ENCODE measurements at places on chromosomes 3 and 15.

DNA sequence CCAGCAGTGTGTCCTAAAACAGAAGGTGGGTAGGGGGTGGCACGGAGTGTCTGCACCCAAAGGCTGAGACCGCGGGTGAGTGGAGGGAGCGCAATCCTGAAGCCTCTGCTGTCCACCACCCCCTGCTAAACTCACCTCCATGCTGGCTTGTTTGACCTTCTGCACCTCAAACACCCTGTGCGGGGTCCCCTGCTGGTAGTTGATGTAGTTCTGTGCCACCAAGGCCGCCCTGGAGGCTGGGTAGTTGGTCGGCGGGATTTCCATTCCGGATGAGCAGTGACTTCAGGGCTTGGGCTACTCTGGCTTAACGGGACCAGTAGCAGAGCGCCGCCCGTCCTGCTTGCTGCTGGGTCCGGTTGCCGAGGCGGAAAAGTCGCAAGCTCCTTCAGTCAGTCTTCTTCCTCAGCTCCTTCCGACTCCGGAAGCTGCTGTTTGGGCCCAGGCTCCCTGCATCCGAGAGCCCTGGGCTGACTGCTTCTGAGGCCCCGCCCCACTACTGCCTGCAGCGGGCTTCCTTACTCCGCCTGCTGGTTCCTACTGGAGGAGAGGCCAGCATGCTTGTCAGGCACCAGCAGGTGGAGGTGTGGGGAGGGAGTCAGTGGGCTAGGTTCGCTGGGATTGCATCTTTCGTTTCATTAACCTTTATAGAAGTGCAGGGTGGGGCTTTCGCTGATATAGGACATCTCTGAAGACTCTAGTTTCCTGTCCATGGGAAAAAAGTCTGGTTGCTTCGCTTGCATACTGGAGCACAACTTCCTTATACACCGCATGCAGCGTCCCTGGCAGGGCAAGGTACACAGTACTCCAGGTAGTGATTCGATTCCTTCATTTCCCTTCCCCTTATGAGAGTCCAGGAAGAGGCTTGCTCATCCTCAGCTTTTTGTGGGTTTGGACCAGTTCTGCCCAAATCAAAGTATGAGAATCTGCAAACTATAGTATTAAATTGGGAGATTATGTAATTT lies at the start of gene LXN:
TSS of gene LXN (minus strand) at position 434 of the 962 bp plus-strand sequence. CDS start at position 264, 170 bp downstream.
- DNase-seq: peak; percentile 78

- DNase-seq: no peak
These were observed 18.2 kb downstream of the FAN1 start for GRCh38 chr15:30921781-30922479.

DNA sequence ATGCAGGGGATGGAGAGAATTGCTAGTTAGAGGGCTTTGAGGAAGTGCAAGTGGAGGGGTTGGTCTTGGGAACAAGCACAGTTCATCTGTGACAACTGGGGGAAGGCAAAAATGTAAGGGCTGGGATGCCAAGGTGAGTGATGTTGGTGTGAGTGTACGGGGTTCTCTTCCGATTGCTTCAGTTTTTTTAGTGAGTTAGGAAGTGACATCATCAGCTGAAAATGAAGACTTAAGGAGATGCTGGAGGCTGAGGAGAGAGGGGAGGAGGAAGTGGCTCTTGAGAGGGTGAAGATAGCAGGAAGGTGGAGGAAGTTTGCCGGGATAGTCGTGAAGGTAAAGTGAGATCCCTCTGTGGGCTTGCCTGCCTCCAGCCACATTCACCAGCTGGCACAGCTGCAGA lies 12.7 kb downstream of the TICRR start:
- DNase-seq: no peak

GRCh38 chr3:169034401-169034800 lies 629.1 kb downstream of the MECOM start:
- DNase-seq: no peak

DNA sequence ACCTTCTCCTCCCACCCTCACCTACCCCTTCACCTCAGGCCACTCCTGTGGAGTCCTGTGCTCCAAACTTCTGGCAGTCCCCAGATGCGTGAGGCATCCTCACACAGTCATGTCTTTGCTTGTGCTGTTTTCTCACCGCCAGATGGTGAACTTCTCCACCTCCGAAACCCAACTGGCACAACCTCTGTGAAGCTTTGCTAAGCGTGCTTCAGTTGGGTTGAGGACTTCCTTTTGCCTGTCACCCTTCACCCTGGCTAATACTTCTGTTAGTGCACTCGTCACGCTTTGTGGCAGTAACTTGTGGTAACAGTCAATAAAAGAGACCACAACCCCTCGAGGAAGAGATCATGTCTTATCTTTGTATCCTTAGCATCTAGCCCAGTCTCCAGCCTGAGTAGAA lies 42.0 kb upstream of the SKOR1 start:
- DNase-seq: peak; percentile 36
